Aorta (tissue), 5 donors: ENCODE measurements at places on chromosomes 2 and 18. TPM values are rescaled to one million over a fixed set of nuclear protein-coding genes. Genes with fewer than 3 reads are reported as not detected.

DNA sequence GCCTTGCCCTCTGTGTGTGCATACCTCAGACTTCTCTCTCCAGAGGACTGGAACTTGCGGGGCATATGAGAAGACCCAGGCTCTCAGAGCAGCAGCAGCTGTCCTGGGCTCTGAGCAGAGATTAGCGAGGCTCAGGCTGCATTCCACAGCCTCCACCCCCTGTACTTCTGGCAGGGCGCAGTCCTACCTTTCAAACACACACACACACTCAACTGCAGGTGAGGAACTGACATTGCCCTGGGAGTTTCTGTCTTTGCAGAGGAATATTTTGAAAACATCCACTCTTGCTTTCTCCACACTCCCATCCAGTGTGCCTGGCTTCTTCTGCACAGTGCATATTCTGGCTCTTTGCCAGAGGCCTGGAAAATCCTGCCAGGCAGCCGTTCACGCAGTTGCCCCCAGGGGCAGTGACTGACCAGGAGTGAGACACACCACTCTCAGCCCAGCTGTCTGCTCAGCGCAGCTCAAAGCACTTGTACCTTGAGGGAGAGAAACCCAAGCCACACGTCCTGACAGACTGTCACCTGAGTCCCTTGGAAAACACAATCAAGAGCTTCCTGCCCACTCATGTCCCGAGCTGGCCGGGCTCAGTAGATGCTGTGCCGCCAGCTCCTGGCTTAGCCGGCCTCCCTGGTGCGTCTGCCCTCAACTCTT lies 460.8 kb downstream of the RNF144A start:
- no peak for DNase-seq

DNA sequence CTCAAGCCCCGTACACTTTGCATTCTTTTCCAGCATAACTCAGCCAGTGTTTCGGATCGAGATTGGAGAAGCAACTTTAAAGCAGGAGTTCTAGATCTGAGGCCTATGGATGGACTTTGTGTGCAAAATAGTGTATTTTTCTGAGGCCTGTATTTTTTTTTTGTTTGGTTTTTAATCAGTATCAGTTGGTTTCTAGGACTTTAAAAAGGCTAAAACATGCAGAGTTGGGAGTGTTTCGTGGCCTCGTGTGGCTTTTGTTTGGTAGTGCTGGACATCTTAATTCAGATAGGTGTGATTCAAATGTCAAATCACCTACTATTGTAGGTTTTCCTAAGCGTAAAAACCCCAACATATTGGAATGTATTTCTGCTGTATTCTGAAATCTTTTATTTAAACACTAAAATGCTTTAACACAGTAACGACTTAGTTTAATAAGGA lies 282 bp upstream of the PUS10 start:
- DNase-seq: no peak

- no peak for DNase-seq
These were observed 68.3 kb downstream of the SPTBN1 start for GRCh38 chr2:54524226-54524991.

- no peak for DNase-seq
These were observed 203.7 kb upstream of the LYPD1 start for GRCh38 chr2:132873738-132874137.

DNA sequence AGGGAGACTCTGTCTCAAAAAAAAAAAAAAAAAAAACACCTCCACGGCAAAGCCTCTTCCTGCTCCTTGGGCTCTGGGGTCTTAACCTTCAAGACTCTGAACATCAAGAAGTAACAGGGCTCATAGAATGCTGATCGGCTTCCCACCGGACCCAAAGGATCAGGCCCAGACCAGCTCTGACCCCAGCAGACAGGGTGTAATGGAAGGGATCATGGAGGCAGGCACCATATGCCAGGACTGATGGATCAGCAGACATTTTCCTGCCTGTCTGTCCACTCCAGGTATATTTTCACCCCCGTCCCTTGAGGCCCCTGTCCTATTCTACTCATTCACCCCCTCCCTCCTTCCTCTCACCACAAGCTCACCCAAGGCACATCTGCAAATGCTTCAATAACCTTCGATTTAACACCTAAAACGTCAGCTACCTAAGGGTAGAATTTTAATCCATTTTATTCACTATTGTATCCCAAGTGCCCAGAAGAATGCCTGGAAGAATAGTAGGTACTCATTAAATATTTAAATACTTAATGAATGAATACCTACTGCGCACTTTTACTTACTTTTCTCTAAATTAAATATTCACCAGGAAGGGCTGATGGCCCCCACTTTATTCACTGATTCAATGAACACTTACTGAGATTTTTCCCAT lies 4.6 kb upstream of the SPEG start:
- DNase-seq: no peak

DNA sequence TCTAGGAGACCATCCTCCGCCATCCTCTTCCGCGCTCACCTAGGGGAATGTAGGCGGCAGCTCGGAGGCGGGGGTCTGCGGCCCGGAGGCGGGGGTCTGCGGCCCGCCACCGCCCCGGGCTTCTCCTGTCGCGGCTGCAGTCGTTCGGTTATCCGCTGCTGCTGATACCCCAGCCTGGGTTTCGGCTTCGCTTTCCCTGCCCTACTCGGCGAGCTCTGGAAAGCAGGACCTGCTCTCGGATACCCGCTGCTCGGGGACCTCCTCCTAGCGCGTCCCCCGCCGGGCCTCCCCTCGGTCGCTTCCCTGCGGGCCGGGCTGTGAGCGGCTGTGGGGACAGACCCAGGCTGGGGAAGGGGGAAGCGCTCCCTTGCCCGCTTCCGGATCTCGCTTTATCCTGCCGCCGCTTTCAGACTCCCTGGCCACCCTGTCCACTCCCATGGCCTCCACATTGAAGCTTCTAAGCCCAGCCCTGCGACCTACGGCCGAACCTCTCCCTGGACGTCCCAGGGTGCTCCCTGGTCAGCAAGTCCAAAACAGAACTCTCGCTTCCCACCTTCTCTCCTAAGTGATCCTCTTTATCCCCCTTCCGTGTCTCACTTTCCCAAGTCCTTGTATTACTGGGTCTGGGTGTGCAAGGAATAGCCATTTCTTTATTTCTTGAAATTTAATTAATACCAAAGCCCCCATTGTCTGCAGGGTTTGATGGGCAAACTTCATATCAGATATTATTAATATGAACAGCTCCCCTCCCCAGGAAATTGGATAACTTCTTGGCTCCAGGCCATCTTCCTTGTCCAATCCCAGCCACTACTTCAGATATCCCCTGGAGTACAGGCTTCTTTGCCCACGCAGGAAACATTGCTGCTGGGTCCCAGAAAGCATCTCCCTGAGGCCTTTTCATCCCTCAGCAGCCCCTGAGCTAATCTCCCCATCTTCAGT lies 769 bp downstream of the FKBP1B start:
- DNase-seq: peak; percentile 51

The RAB10 gene
- total RNA-seq: 90.5 TPM

GRCh38 chr2:156182132-156182531 lies 150.4 kb downstream of the NR4A2 start:
- DNase-seq: no peak
